ENCODE measurements at places on chromosomes 5 and 9.

- no peak for DNase-seq
These were observed 3.4 kb downstream of the GARNL3 start for GRCh38 chr9:127267793-127268525.

DNA sequence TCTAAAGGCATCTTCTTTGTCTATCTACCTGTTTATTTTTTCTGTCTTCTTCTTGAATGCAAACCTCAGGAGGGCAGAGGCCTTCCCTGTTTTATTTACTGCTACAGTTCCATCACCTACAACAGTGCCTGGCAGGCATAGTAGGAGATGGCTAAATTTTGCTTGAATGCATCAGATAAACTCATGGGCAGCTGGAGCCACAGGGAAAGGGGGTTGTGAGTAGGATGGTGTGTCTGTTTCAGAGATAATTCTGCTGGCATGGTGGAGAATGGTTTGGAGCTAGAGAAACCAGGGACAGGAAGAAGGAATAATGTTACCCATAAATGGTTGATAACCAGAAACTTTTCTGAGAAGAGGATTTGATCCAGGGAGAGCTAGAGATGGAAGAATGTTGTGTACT lies 189.8 kb upstream of the BRINP1 start:
- no peak for DNase-seq

DNA sequence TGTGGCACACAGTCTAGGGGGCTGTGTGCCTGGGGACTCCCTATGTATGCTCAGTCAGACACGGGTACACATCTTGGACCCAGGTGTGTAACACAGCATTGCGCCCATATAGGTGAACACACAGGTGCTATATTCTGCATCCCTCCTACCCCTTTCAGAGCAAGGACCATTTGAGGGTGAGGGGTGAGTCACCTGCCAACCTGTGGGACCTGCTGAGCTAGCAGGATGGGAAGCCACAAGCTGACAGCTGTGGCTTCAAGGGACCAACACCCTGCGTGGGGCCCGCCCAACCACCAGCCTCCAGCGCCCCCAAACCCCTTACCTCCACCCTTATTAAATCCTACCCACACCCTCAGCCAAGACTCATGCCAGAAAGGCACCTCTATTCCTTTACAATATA lies 14.6 kb upstream of the AQP7 start:
- no peak for DNase-seq

DNA sequence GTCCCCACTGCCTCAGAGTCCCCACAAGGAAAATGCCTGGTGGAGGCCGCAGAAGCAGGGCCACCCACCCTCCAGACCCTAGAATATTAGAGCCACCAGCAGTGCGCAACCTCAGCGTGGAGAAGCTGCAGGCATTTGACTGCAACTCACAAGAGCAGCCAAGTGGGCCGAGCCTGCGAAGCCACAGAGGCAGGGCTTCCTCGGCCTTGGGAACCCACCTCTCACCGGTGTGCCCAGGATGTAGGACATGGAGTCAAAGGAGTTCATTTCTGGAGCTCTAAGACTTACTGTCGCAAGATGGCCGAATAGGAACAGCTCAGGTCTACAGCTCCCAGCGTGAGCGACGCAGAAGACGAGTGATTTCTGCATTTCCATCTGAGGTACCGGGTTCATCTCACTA lies 397.9 kb upstream of the PIK3R1 start:
- no peak for DNase-seq

- DNase-seq = no peak
These were observed 55.8 kb upstream of the ARRDC3 start for GRCh38 chr5:91438871-91439270.
